ENCODE measurements at places on chromosomes 1 and 21. TPM values are rescaled to one million over a fixed set of nuclear protein-coding genes. Genes with fewer than 3 reads are reported as not detected.

GREM2 gene
- not detected for total RNA-seq

PKN2 gene
- total RNA-seq, result 32.7 TPM

LHX4 gene
- total RNA-seq, result not detected

ZNF593 gene
- 11.6 TPM for total RNA-seq

PTCH2 gene
- total RNA-seq, result 0.40 TPM

PLEKHN1 gene
- not detected for total RNA-seq

TRNP1 gene
- 27.4 TPM for total RNA-seq

RNF186 gene
- not detected for total RNA-seq

FCGR2B gene
- 12.6 TPM for total RNA-seq

TFF3 gene
- 5.3 TPM for total RNA-seq

KDM5B gene
- 14.6 TPM for total RNA-seq

TSPEAR gene
- total RNA-seq, result 2.7 TPM

ITLN2 gene
- not detected for total RNA-seq

DENND2C gene
- 4.2 TPM for total RNA-seq

HSPG2 gene
- total RNA-seq, result 269 TPM

Measured in left ventricle myocardium superior (tissue), 1 donor.